ENCODE measurements at places on chromosomes 16 and 17.

- no peak for DNase-seq
Measured at GRCh38 chr17:7324438-7324779, 4.7 kb downstream of the NEURL4 start.

GRCh38 chr16:67934306-67935100 is 2.1 kb downstream of the PSMB10 start:
- DNase-seq = no peak

GRCh38 chr17:28896884-28897768 is at the start of gene FLOT2:
Gene FLOT2 (minus strand): TSS chr17:28897733. CDS start chr17:28897574, 159 bp downstream.
- DNase-seq = peak; percentile 74

- DNase-seq = no peak
Measured at GRCh38 chr17:17424552-17424951, 52.2 kb upstream of the MED9 start.

- no peak for DNase-seq
Measured at GRCh38 chr17:66725956-66726355, 109.0 kb upstream of the CACNG5 start.

All from activated T-cell treated with anti-CD3 and anti-CD28 coated beads, Interleukin-2, amount 50 U/mL, for 1 hour (primary cell).